ENCODE measurements at places on chromosomes 13 and 19.

- no peak for DNase-seq
These were observed 85.4 kb upstream of the KLF12 start for GRCh38 chr13:74219566-74219965.

DNA sequence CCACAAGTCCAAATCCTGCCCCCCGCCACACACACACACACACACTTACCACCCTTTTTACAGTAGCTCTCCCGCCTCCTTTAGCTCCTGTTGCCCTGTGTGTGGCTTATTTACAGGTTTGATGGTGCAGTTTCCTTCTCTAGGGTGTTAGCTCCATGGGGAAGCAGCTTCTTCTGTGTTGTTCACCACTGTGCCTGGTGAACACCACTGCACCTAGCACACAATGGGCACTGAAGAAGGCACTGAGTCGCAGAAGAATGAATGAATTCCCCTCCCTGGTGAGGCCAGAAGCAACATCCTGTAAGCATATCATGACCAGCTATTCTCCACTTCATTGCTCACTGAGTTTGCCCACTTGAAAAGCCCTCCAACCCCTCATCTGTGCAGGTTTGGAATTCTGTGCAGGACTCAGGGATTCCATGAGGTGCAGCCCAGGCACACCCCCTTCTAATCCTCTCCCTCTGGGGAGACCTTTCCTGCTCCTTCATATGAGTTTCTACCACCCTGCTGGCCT lies 3.0 kb upstream of the RAB20 start:
- no peak for DNase-seq

- DNase-seq, result no peak
These were observed 317.8 kb downstream of the FGF9 start for GRCh38 chr13:21988624-21989023.

DNA sequence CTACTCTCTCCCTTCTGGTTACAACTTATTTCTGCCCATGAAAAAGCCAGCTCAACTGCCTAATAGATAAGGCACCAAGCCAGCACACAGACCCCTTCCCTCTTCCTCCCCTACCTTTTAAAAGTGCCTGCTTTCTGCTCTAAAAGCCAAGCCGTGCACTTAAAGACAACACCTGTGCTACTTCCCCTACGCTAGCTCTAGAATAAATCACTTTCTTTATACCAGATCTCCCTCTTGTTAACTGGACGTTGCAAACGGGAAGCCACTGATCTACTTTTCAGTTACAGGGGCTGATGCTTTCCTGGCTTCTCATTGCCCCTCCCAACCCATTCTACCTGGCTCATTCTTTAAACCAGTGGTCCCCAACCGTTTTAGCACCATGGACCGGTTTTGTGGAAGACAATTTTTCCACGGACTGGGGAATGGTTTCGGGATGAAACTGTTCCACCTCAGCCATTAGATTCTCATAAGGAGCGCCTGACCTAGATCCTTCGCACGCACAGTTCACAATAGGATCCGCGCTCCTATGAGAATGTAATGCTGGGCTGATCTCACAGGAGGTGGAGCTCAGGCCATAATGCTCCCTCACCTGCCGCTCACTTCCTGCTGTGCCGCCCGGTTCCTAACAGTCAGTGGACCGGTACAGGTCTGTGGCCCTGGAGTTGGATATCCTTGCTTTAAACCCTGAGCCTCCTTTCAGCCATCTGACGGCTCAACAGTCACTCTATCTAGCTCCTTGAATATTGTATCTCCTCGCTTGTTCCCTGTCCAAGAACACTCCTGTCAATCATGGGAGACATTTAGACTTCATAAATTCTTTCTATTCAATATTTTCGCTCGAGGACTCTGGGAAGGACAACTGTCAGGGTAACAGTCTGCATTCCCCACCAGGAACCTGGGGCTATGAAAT lies 841 bp upstream of the ZNF223 start:
- DNase-seq, result no peak

GRCh38 chr19:16591803-16592556 lies 19.8 kb upstream of the SLC35E1 start:
- DNase-seq, result no peak

GRCh38 chr19:10191347-10191746 lies 3.4 kb downstream of the DNMT1 start:
- DNase-seq, result no peak

- DNase-seq, result no peak
These were observed 123.9 kb downstream of the SLITRK6 start for GRCh38 chr13:85675151-85675907.

- DNase-seq, result no peak
These were observed 12.5 kb upstream of the KCNN1 start for GRCh38 chr19:17954401-17954800.

GRCh38 chr19:55319785-55320184 lies 5.4 kb downstream of the TMEM150B start:
- no peak for DNase-seq

- no peak for DNase-seq
These were observed 6.9 kb downstream of the TIMM13 start for GRCh38 chr19:2420490-2420889.

DNA sequence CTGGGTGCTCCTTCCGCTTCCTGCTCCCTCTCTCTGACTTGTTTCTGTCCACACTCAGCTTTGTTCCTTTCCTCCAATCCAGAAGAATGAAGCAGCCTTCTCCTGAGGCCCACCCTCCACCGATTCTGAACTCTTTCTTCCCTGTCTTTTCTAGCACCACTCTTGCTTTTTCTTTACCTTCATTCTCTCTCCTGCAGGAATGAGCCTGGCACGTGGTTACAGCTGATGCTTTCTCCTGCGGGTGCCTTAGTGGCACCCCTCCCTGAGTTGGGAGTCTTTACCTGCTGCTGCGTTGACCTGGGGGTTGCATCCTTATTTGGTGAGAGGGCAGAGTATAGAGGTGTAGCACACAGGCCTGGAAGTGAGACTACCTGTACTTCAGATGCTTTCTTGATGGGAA lies 6.2 kb downstream of the UBAC2 start:
- DNase-seq, result no peak

- no peak for DNase-seq
These were observed 6.6 kb upstream of the GADD45B start for GRCh38 chr19:2469102-2469914.

GRCh38 chr13:28750187-28751045 lies 31.6 kb upstream of the SLC46A3 start:
- no peak for DNase-seq

GRCh38 chr13:76481738-76482137 lies 404.5 kb downstream of the KCTD12 start:
- no peak for DNase-seq

GRCh38 chr13:96968027-96968426 lies 26.2 kb downstream of the OXGR1 start:
- DNase-seq, result no peak

- DNase-seq, result no peak
These were observed 221.3 kb downstream of the MYO16 start for GRCh38 chr13:108850691-108851090.

DNA sequence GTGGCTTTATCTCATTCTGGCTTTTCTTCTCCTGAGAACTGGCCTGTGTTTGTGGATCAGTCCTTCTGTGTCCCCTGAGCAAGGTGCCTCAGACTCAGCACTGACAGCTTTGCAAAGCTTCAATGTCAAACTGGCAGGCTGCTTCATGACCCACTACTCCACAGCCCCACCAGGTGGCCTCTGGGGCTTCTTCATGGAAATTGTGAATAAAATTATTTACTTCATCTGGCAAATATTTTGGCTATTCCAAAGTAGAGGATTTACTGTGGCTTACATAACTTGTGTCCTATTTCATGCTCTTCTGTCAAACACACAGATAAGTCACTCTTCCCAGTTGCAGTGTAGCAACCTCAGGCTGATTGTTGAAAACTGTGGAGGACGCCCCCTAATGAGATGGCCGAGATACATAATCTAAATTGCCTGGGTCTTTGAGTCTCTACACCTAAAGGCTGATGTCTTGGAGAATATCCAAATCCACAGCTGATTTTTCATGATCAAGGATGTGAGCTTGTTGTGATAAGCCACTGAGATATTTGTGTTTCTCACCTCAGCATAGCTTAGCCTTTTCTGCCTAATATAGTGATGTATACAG lies 721.9 kb upstream of the SLC10A2 start:
- DNase-seq, result no peak

GRCh38 chr19:11291991-11292390 lies 4.0 kb upstream of the TSPAN16 start:
- DNase-seq, result no peak

DNA sequence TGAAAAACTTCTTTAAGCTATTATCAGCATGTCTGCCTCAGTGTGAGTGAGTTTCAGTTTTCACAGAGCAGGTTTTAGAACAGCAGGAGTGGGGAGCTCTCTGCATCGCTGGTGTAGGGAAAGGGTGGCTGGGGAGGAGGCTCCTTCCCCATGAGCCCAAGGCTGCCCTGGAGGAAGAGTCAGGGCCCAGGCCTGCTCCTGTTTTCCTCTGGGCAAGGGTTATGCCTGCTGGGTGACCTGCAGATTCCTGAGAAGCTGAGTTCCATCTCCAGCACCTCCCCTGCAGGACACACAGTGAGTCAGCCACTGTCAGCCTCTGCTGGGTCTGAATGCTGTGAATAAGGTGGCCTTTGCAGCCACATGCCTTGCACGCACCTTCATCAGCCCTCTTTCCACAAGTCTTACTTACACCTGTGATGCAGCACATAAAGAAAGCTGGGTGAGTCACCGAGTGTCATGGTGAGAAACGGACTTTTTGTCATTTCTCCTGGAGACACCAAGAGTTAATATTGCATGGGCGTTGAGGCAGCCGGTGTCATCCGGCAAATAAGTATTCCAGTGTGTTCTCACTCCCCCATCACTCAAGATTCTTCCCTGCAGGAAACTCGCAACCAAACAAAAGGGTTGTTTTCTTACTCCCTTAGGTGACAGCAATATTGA lies 186.4 kb upstream of the KL start:
- DNase-seq, result no peak

- DNase-seq, result no peak
These were observed 407.2 kb downstream of the KCNRG start for GRCh38 chr13:50422181-50423148.

DNA sequence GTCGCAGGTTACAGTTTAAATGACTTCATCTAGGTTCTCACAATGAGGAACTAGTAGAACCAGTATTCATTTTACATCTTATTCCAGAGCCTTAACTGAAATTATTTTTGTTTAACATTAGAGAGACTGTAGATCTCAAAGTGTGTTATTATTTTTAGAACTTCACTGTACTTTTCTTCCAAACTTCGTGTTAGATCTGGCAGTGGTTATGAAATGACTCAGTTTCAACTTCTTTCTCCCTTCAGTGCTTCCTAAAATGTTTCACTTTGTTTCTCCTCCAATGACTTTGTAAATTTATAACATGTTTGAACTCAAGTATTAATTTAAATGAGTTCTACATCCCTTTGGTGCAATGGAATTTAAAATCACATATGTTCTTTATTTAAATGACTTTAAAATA lies 139.3 kb downstream of the PCDH9 start:
- DNase-seq, result no peak

DNA sequence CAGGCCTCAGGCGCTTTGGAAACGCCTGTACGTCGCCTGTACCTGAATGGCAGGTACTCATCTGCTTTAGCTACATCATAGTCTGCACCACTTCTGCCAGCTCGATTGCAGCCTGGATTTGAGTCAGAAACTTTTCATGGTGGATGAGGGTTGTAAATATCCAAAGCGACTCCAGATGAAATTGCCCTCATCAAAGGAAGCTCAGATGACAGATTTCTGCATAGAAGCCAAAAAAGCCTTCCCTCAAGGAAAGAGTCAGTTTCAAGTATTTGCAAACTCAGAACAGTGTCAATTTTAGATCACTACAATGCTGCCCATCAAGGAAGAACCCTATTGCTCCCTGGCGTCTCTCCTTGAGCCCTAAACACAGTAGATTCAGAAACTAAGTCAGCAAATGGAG lies 38.8 kb upstream of the IGFL4 start:
- DNase-seq, result no peak

- DNase-seq, result peak; percentile 81
These were observed 24.2 kb downstream of the KEAP1 start for GRCh38 chr19:10478903-10479384.

GRCh38 chr13:108496362-108497210 lies 132.8 kb upstream of the MYO16 start:
- no peak for DNase-seq

DNA sequence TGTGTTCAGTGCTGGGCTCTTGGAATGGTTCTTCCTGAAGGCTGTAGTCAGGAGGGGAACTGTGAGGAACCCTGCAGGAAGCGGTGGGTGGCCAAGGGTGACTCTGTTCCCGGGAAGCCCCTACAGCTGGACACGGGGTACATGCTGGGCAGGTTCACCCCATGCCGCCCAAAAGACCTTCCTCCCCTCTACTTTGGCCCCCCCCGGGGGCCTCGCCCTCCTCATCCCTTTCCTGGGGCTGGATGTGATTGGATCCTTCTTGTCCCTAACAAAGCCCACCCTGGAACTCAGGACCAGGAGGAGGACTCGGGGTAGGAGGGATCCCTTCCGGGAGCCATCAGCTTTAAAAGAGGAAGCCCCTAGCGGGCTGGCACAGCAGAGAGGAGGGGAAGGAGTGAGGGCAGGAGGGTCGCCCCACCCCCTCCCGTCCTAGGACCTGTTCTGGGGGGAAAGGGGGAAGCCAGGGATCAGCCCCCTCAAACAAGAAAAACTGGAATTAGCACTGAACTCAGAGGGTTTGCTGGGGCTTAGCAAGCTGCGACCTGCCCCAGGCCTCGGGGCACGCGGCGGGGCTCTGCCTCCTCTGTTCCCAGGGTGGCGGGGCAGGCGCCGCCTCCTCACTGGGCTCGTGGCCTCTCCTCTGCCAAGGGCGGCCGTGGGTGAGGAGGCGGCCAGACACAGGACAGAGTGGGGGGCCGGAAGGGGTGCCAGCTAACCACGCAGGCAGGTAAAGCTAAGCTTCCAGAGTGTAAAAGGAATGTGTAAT lies 4.0 kb downstream of the CEBPA start:
- DNase-seq, result no peak

GRCh38 chr13:91168386-91168711 lies 179.1 kb upstream of the MIR17HG start:
- no peak for DNase-seq

DNA sequence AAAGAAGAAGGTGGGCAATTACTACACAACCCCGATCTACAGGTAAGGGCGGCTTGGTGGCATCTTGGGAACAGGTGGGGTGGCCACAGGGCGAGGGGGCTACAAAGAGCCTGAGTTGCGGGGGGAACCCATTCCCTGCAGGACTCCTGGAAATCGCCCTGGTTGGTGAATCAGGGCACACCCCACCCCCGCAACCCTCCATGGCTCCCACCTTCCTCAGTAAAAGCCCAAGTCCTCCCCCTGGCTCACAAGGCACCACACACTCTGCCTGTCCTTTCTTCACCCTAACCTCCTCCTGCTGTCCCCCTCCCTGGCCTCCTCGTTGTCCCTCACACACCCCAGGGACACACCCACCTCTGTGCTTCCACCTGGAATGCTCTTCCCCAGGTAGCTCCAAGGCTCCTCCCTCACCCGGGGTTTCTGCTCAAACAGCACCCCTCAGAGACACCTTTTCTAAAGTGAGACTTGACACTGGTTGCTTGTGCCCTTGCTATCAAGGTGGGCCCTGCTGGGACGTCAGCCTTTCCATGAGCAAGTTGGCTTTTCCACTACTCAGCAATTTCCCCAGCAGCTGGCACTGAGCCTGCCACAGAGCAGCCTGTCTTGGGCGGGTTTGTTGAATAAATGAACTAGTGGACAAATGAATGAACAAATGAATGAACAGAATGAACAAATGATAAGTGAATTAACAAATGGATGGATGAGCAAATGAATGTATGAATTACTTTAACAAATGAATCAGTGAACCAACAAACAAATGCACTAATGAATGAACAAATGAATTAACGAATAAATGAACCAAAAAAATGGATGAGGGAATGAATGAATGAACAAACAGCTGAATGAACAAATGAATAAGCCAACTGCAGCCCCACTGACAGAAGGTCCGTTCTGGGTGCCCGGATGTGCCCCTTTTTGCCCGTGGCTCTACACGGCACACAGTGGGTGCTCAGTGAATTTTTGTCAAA lies 6.2 kb upstream of the MRI1 start:
- no peak for DNase-seq

Measured in Jurkat, Clone E6-1 (cell line).